ENCODE measurements at places on chromosomes 2 and 18. TPM values are rescaled to one million over a fixed set of nuclear protein-coding genes. Genes with fewer than 3 reads are reported as not detected.

The ARHGAP28 gene
- total RNA-seq, result 17.9 TPM

DNA sequence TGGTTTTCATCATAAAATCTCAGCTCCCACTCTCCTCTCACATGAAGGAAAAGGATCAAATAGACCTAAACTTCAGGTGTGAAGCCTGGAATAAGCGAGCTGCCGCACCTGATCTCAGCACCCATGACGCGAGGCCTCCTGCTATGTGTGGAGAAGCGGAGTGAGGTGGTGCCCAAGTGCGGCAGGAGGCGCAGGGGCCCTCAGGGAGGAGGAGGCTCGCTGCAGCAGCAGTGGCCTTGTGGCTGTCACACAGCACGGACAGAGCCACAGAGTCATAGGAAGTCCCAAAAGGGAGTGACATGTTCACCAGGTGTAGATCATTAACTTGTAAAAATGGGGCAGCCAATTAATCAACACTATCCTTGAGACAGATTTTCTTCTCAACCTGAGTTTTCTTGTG, 9.1 kb downstream of the SCLY start:
- no peak for DNase-seq

DNA sequence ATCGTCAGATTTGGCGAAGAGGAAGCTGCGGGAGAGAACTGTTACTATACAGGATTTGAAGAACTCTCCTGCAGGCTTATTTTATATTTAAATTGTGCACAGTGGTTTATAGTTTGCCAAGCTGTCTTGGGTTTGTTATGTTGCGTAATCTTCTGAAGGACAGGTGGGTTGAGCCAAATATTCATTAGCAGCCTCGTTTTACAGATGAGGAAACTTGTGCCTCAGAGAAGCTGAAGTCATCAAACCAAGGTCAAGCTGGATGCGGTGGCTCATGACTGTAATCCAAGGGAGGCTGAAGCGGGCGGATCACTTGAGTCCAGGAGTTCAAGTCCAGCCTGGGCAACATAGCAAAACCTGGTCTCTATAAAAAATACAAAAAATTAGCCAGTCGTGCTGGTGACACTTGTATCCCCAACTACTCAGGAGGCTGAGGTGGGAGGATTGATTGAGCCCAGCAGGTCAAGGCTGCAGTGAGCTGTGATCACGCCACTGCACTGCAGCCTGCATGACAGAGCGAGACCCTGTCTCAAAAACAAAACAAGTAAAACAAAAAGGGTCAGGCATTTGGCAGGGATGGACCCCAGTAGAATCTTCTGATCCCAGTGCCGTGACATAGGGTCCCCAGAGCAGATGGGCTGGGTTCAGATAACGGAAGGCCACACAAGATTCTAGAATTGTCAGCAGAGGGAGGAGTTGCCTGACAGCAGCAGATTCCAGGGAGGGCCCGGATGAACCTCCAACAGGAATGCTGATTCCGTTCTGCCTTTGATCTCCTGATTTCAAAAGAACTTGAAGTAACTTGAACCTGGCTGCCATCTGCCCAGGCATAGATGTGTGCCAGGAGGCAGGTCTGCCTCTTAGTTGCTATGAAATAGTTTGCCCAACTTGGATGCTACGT, 50.6 kb downstream of the SH3BP4 start:
- no peak for DNase-seq

DNA sequence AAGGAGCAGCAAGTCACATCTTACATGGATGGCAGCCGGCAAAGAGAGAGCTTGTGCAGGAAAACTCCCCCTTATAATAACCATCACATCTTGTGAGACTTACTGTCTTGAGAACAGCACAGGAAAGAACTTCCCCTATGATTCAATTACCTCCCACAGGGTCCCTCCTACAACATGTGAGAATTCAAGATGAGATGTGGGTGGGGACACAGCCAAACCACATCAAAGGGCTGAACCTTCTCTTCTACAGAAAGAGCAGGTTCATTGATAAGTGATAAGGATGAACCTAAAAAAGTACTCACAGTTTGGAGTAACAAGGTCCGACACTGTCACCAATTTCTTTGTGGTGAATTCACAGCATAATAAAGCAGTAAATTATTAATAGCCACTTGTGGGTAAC, 422.2 kb upstream of the FSIP2 start:
- no peak for DNase-seq

The EVA1A gene
- 27.3 TPM for total RNA-seq

GRCh38 chr2:69517410-69517809, 80.2 kb upstream of the NFU1 start:
- DNase-seq, result no peak

The CCDC74B gene
- 3.0 TPM for total RNA-seq

The SCG2 gene
- 82.1 TPM for total RNA-seq

- DNase-seq, result no peak
Measured at GRCh38 chr18:9631814-9632496, 17.6 kb upstream of the PPP4R1 start.

The FNDC4 gene
- 17.4 TPM for total RNA-seq

The POTEF gene
- 8.4 TPM for total RNA-seq

GRCh38 chr18:25561918-25562317, 210.0 kb upstream of the ZNF521 start:
- DNase-seq, result no peak

DNA sequence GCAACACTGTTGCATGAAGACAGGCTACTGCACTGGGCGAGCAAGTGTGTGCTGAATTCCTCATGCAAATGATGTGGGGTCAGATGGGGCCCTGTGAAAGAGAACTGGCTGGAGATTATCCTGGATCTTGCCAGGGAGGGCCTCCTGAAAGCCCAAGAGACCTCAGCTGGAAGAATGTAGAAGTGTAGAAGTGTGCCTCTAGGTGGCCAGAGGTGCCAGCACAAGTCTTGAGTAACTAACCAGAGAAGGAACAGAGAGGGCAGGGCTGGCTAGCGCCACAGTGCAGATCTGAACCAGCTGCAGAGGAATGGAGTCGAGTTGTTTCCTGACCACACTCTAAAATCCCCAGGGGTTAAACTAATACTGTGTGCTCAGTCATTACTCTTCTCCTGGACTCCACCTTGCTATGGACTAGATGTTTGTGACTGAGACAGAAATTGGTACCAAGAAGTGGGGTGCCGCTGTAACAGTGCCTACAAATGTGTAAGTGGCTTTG, 399.3 kb downstream of the LRATD1 start:
- DNase-seq, result no peak

DNA sequence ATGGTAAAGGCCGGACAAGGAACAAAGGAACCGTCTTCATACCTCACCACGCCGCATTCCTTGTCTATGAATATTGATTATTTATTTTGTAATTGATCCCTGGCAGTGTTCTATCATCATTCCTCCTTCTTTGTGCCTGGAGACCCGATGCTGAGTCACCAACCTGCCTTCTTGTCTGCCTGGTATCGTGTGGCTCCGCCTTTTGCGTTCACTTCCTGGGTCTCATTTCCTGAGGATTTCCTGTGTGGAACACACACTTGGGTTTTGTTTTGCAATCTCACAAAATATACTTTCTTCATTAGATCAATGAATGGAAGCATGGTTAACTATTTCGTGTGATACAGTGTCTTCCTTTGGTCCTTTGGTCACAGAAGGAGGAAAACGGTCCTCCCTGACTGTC, 95.5 kb upstream of the SNTG2 start:
- no peak for DNase-seq

DNA sequence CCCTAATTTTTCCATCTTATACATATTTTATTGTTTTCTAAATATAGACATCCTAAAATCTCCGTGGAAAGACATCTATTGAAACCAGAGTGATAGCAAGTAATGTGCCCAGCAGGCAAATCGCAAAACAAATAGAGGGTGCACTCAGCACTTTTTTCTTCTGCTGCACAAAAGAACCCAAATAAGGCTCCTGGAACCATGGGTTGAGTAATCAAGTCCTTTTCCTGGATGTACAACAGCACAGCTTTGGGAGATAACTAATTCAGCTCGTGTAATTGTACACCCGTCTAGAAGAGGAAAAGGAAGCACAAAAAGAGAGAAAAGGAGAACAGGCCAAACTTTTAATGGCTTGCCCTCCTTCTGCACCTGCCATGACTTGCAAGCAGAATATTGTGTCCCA, 126.9 kb upstream of the TLK1 start:
- no peak for DNase-seq

The OSBPL6 gene
- 6.5 TPM for total RNA-seq

DNA sequence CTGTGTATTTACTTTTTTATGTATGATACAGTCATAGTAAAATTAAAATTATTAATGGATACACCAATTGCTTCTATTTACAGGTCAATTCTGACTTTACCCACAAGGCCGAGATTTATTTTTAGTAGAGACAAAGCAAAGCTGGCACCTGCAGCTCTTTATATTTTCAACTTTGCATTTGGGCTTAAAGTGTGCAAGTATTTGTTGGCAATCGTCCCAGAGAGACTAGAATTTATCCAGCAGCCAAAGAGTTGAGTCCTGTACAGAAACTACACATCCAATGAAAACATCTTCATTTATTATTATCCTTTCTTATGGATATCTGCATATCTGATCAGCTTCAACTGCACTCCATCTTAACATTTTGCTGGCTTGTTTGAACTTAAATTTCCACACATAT, 485.6 kb downstream of the SOX11 start:
- no peak for DNase-seq

The PLEK gene
- total RNA-seq, result not detected

The PLGLB2 gene
- total RNA-seq, result 6.5 TPM

GRCh38 chr18:46693996-46694395, 37.0 kb upstream of the LOXHD1 start:
- DNase-seq, result no peak

DNA sequence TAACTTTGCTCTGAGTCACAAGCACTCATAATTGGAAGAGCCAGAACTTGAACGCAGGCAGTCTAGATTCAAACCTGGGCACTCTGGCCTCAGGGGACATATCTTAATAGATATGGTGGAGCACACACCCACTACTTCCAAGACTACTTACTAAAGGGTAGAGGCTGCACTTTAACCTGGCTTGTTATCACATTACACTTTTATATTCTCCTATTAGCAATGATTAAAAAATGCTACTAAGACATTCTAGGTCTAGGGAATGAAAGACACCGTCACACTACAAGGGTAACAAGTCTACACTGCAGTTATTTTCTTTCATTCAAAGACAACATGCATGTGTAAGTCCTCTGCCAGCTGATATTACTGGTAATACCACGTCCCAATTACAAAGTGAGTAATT, 258.8 kb downstream of the ZNF521 start:
- no peak for DNase-seq

- DNase-seq, result no peak
Measured at GRCh38 chr18:49628119-49628518, 66.3 kb downstream of the LIPG start.

DNA sequence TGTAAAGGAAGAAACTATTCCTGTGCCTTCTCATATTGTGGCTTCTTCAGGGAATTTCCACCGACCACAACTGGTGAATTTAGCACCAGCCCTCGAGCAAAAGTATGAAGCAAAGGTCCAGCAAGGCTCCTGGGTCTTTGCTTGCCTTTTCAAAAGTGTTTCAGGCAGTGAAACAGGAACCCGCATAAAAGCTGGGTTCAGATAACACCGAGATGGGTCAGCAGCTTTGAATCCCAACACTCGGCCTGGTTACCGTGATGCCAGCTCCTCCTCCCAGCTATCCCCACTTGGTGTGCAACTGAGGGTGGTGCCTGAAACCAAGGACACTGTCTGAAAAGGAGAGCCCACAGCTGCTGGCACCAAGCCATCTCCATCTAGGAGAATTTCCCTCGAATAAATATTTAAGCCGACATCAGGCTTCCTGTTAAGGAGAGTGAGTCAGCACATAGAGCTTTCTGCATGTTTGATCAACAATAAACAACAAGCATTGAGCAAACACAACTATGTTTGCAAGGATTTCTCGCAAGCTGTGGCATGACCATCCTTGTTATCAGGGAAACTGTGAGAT, 69.5 kb downstream of the ANTXR1 start:
- no peak for DNase-seq

- no peak for DNase-seq
Measured at GRCh38 chr18:28040716-28041115, 136.2 kb downstream of the CDH2 start.

- DNase-seq, result no peak
Measured at GRCh38 chr2:17749753-17750438, 3.7 kb downstream of the SMC6 start.

The MC5R gene
- total RNA-seq, result not detected

DNA sequence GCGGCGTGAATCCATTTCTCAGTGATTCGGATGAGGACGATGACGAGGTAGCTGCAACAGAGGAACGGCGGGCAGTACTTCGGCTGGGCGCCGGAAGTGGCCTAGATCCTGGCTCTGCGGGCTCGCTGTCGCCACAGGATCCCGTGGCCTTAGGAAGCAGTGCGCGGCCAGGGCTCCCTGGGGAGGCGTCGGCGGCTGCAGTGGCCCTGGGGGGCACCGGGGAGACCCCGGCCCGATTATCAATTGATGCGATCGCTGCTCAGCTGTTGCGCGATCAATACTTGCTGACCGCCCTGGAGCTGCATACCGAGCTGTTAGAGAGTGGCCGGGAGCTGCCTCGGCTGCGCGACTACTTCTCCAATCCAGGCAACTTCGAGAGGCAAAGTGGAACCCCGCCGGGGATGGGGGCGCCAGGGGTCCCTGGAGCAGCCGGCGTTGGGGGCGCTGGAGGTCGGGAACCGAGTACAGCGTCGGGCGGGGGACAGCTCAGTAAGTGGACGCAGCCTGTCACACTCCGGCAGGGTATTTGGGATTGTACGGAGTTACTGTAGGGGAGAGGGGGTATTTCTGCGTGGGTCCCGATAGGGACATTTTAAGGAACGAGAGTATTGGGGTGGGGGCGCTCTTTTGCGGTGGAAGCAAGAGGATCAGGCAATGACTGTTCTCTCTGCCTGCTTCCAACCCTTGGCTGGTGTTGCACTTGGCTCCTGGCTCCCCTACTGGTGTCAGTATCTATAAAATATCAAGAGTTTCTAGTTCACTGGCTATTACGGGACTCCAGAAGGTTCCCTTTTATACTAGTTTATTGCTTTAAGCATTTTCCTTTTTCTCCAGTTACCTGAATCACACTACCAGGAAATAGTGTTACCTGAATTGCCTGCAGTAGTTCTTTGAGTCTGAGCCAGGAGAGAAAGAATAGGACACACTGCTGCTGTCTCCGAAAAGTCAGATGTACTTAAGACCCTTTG, 772 bp downstream of the RELCH start:
- peak; percentile 87 for DNase-seq

The NETO1 gene
- not detected for total RNA-seq

- no peak for DNase-seq
Measured at GRCh38 chr2:118279005-118279404, 190.7 kb downstream of the INSIG2 start.

The AGXT gene
- total RNA-seq, result not detected

- DNase-seq, result no peak
Measured at GRCh38 chr2:61017003-61017555, 441 bp upstream of the PEX13 start.

- DNase-seq, result no peak
Measured at GRCh38 chr2:15800495-15801329, 139.6 kb upstream of the MYCN start.

DNA sequence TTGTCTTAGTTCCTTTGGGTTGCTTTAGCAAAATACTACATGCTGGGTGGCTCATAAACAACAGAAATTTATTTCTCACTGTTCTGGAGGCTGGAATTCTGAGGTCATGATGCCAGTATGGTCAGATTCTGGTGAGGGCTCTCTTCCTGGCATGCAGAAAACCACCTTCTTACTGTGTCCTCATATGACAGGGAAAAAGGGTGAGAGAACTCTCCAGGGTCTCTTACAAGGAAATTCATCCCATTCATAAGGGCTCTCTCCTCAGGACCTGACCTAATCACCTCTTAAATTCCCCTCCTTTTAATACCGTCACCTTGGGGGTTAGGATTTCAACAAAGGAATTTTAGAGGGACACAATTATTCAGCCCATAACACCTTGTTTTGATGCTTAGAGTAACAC, 243.1 kb upstream of the TNP1 start:
- DNase-seq, result no peak
